ENCODE measurements at places on chromosomes 7 and 10.

GRCh38 chr10:34845070-34845469, 30.0 kb upstream of the PARD3 start:
- DNase-seq = no peak

DNA sequence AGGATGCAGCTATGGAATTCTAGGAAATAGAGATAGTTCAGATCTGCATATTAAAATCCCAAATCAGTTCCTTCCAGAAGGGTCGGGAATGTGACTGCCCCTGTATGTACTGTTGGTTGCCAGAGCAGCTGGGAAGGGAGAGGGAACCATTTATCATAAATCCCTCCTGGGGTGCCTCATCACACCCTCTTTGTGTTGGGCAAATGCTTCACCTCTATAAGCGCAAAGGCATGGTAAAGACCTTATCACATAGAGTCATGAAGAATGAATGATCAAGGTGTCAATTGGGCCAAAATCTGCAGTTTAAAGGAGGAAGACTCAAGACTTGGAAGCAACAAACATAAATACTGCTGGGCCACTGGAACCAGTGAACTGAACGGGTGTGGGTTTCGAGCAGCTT, 65.0 kb downstream of the FRMD4A start:
- DNase-seq = no peak

DNA sequence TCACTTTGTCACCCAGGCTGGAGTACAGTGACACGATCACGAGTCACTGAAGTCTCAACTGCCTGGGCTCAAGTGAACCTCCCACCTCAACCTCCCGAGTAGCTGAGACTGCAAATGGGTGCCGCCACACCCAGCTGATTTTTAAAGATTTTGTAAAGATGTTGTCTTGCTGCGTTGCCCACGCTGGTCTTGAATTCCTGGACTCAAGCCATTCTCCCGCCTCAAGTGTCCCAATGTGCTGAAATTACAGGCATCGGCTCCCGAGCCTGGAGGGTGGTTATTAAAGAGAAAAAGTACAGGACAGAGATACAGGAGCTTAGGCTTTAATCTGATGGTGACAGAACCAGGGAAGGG, 55.1 kb downstream of the KCTD7 start:
- DNase-seq = no peak

DNA sequence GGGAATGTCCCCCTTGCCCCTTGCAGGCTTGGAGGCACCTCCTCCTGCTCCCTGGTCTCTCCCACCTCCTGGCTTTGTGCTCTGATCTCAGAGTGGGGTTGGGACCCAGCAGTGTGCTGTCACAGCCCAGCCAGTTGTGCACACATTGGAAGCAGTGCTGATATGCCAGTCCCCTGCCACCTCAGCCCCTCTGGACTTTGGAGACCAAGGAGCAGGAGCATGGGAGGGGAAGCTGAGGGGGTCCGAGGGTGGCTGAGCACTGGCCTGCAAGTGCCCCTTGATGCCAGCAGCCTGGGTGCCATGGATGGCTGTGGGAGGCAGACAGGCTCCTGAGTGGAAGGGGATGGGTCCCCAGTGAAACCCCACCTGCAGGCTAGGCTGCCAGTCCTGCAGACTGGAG, 235.4 kb downstream of the ZNF716 start:
- DNase-seq = no peak

- DNase-seq = no peak
These were observed 15.6 kb downstream of the RBP3 start for GRCh38 chr10:47363781-47364180.

GRCh38 chr10:72783410-72783833, 91.5 kb downstream of the MCU start:
- DNase-seq = no peak

DNA sequence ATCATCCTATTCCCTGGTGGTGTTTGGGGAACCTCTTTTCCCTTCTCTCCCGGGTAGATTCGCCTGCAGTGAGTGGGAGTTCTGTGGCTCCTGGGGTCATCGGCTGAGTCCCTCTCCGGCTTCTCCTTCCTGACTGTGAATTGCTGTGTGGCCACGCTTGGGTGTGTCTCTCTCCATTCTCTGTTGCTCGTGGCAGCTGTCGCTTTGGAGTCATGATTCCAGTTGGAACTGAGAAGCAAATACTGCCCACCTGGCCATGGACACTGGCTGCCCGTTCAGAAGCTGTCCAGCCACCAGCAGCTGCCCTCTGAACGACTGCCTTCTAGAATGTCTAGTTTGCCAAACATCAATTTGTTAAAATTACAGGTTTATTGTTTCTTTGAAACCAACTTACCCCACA, 23.1 kb upstream of the PITRM1 start:
- no peak for DNase-seq

- DNase-seq = peak; percentile 7
These were observed 41.8 kb downstream of the ASZ1 start for GRCh38 chr7:117385363-117386109.

DNA sequence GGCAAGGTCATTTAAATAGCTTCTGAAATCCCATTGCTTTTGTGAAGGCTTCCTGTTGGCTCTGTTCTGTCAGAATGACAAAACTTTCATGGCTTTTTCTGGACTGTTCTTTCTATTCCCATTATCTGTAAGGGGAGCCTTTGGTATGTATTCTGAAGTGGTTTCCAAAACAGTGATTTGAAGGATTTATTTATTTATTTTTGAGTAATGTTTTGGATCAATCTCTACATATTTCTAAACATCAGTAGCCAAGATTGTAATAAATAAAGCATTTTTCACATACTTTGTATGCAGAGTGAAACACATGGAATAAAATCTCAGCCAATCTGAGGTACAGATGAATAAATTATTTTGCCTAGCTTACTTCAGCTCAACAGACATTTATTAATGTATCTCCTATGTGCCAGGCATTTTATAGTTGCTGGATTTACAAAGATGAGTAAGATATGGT, 121.1 kb downstream of the BBS9 start:
- DNase-seq = no peak
